ENCODE measurements at places on chromosomes 2 and 18. TPM values are rescaled to one million over a fixed set of nuclear protein-coding genes. Genes with fewer than 3 reads are reported as not detected.

DNA sequence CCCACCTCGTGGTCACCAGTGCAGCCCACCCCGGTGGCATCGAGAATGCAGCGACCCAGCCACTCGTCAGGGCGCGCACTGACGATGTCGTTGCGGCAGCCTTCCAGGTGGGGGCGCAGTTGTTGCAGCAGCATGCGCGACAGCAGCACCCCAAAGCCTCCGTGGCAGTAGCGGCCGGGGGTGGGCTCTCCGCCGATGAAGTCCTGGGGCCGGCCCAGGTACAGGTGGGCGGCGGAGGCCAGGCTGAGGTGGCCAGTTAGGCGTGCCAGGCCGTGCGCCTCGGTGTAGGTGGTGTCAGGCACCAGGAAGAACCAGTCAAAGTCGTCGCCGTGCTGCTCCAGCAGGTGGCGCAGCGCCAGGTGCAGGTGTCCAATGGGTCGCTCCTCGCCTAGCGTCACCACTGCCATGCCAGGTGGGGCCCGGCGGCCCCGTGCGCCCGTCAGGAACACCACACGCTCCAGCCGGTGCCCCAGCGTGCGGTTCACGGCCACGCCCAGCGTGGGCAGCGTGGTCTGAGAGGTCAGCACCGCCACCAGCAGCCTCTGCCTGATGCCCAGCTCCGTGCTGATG, 1.9 kb downstream of the CHPF start:
- DNase-seq = peak; percentile 68

GRCh38 chr2:28002181-28002580, 111.7 kb downstream of the BABAM2 start:
- DNase-seq = no peak

The KCNS3 gene
- 1.7 TPM for total RNA-seq

DNA sequence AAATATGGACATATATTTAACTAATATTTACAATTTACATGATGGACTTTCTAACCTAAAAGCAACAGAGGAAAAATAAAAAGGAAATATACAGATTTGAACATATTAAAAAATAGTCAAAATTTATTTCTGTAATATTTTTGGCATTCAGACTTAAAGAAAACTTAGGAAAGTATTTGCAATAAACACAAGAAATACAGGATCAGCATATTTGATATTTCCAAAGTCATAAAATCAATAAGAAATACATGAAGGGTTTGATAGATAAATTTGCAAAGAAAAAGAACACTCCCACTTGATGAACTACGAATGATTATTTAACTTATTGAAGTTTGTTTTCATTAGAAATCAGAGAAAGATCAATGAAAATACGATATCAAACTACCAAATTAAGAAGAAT, 48.6 kb upstream of the CD302 start:
- DNase-seq = no peak

The CD28 gene
- total RNA-seq = 0.21 TPM

The CIDEA gene
- total RNA-seq = not detected

The IL36A gene
- not detected for total RNA-seq

DNA sequence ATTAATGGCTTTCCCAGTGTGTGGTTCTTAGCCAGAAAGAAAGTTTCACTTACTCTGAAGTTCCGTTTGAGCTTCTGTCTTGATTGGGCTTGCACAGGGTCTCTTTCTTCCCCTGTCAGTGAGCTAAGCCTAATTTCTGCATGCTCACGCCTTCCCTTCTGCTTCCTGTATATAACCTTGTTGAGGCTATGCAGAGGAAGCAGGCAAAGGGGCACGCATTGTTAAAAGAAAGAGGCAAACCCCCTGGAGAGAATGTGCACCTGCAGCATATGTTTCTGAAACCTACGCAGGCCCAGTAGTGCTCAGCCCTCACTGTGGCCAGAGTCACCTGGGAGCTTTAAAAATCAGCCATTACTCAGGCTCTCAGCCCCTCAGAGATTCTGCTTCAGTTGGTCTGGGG, 14.5 kb upstream of the PLA2R1 start:
- no peak for DNase-seq

The ELOA2 gene
- total RNA-seq = not detected

The SULT1C2 gene
- 0.31 TPM for total RNA-seq

DNA sequence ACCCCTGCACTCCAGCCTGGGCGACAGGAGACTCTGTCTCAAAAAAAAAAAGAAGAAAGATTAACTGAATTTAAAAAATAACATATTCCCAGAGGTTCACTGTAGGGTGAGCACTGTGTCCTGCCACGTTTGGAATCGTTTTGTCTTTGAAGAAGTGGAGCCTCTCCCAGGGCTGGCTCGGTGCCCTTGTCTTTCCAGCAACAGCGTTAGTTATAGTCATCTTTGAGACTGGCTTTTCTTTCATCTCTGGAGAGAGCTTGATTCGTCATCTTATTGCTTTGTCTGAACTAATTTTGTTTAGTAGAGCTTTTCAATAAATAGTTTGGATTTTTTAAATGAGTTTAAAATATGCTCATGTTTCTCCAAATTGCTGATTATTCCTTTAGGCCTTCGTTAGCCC, 50.5 kb downstream of the IMPA2 start:
- no peak for DNase-seq

DNA sequence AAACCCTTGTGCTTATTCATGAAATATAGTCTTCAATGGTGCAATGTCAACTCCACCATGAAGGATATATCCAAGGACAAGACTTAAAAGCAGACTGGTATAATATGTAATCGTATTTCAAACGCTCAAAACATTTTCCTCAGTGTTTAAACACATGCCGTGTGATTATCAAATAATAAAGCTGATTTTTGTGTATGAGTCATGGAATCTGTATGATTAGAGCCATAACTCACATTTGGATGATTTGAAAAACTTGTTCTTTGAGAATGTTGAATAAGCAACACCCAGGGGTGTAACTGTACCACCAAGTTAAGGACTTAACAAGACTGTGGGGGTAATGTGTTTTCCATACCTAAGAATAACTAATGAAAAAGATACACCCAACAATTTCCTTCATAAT, 215.3 kb downstream of the STK39 start:
- no peak for DNase-seq

The IL1RL2 gene
- total RNA-seq = not detected

GRCh38 chr2:37896319-37896718, 28.8 kb upstream of the RMDN2 start:
- no peak for DNase-seq

GRCh38 chr2:237996021-237996593, 29.3 kb downstream of the UBE2F start:
- DNase-seq = no peak

The UGT1A5 gene
- total RNA-seq = not detected

The LAMA1 gene
- total RNA-seq = 0.03 TPM

GRCh38 chr2:74441690-74442482, at the start of gene RTKN:
RTKN (minus strand) TSS chr2:74441937; CDS start chr2:74441816, 121 bp downstream.
- DNase-seq = no peak
